ENCODE measurements at places on chromosomes 1 and 21.

DNA sequence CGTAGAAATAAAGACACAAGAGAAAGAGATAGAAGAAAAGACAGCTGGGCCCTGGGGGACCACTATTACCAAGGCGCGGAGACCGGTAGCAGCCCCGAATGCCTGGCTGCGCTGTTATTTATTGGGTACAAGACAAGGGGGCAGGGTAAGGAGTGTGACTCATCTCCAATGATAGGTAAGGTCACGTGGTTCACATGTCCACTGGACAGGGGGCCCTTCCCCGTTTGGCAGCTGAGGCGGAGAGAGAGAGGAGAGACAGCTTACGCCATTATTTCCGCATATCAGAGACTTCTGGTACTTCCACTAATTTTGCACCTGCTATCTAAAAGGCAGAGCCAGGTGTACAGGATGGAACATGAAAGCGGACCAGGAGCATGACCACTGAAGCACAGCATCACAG is 4.1 kb upstream of the TPRG1L start:
- DNase-seq = no peak

DNA sequence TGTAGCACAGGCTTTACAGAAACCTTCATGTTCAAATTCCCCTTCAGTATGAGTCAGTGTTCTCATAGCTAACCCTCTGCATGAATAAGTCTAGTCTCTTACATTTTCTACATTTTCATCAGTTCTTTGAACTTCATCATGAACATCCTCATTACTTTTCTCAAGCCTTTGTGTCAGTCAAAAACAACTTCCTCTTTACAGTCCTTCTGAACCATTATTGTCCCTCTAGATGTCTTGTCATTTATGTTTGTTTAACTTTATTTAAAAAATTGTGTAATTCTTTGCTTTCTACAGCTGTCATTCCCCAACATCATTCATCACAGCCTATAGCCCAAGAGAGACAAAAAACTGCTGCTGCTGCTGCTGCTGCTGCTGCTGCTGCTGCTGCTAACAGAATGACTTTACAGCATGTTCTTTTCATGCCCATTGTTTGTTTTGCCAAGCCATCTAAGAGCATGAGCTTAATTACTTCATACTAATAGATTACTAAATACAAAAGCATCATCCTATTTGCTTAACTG is 133.1 kb downstream of the LRRC40 start:
- no peak for DNase-seq

DNA sequence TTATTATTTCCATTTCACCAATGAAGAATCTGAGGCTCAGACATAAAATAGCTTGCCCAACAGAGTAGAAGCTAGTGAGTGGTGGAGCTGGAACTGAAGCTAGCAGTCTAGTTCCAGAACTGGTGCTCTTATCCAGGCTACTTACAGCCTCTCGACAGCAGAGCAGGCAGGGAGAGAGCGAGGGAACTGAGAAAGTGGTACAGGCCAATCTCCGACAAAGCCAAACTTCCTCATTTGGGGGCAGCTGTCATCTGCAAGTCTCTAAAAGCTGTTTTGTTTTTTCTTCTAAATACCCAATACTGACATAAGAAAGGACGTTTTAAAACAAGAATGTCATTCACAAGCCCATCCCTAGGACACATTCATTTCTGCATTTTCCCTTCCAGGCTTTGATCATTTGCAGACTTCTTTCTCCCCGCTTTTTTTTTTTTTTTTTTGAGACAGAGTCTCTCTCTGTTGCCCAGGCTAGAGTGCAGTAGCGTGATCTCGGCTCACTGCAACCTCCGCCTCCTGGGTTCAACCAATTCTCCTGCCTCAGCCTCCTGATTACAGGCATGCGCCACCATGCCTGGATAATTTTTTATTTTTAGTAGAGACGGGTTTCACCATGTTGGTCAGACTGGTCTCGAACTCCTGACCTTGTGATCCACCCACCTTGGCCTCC is 20.0 kb downstream of the YIPF1 start:
- DNase-seq = peak; percentile 67

- no peak for DNase-seq
Observed at GRCh38 chr1:107362468-107363140, 221.8 kb downstream of the NTNG1 start.

DNA sequence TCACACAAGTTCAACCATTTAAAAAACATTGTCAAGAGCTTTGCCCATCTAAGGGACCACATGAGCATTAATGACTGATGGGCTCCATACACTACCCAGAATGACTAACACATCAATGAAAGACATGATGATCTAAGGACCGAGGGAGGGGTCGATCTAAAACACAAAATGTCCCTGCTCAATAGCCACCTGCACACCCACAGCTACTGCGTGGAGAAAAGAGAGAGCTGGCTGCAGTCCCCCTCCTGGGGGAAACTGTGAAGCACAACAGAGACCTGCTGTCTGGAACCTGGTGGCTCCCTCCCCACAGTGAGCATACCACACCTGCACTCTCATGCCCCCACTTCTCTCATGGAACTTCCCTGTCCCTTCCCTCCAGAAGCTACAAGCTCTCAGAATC is 130.1 kb upstream of the ERG start:
- peak; percentile 6 for DNase-seq

- DNase-seq = no peak
Observed at GRCh38 chr1:91501523-91501851, 836 bp downstream of the CDC7 start.

GRCh38 chr1:238063454-238063853 is 172.7 kb upstream of the ZP4 start:
- no peak for DNase-seq

DNA sequence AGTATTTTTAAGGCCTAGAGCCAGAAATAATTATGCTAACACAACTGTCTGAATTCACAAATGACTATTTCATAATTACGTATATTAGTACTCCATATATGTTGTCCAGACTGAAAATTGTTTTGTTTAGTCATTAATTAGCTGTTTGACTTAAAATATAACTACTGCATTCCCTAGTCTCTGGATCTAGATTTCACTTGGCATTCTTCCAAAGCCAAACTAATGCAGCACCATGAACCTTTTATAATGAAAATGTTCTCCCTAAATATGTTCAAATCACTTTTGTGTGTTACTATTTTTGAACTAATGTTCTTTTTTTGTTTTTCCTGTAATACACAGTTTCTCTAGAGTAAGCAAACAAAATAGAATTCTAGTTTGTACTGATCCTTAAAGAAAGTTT is 46.1 kb downstream of the CAMTA1 start:
- DNase-seq = no peak

DNA sequence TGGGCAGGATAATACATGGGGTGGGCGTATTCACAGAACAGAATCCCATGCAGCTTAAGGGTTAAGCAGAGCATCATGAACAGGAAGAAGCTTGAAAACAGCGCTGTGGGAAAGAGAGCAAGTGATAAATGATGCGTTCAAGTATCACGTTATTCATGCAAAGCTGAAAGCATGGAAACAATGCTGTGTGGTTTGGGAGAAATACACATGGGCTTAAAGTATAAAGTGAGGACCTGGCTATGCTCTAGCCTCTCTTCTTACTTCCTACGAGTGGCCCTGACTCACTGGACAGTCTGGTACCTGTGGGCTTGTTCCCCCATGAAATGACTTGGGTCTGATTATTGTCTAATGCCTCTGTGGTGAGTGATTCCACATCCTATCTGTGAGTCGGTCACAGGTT is 25.7 kb downstream of the TMPRSS2 start:
- DNase-seq = no peak

DNA sequence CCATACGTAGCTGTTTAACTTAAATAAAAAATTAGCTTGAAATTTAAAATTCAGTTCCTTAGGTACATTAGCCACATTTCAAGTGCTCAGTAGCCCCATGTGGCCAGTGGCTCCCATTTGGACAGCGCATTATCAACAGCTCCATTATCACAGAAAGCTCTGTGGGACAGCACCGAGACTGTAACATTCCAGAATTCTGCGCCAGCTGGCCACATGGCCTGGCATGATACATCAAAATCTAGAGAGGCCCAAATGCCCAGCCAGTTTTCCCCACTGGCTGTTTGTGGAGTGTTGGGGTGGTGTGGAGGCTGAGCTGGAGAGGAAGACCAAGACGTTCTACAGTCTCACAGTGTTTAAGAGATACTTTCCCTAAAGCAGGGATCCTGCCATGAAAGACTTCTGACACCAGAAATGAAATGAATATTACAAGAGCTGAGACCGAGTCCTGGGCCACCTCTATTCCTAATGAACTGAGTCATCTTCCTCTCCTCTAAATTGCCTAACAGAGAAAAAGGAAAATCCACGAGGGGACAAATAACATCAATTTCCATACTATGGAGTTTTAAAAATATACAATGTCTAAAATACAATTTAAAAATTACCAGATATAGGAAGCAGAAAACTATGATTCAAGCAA is 27.3 kb upstream of the ACTA1 start:
- DNase-seq = no peak

- no peak for DNase-seq
Observed at GRCh38 chr1:107076841-107077240, 20.4 kb downstream of the PRMT6 start.

DNA sequence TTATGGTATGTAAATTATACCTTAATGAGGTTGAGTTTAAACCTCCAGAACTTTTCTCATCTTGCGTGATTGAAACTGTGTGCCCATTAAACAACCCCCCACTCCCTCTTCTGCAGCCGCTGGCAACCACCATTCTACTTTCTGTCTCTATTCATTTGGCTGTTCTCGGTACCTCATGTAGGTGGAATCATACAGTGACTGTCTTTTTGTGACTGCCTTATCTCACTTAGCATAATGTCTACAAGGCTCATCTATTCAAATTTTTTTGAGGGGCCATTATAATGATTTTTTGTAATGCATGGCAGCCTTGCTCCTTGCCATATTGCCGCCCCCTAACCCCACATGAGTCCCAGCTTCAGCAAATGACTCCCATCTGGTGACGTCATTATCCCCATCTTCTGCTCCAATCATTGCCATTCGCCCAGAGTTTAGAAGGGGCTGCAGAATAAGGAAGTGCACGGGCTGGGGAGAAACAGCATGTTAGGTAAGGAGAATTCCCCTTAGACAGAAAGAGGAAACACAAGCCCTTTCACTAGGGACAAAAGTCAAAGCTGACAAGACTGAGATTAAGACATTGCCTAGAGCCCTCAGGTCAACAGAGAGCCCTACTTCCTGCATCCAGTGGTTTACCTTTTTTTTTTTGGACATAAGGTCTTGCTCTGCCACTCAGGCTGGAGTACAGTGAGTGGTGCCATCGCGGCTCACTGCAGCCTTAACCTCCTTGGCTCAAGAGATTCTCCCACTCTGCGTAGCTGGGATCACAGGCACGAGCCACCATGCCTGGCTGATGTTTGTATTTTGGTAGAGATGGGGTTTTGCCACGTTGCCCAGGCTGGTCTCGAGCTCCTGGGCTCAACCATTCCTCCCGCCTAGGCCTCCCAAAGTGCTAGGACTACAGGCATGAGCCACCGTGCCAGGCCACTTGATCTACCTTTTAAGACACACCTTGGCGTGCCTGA is 78.4 kb upstream of the ERRFI1 start:
- no peak for DNase-seq

- DNase-seq = peak; percentile 20
Observed at GRCh38 chr1:225881081-225881958, 860 bp downstream of the TMEM63A start.

DNA sequence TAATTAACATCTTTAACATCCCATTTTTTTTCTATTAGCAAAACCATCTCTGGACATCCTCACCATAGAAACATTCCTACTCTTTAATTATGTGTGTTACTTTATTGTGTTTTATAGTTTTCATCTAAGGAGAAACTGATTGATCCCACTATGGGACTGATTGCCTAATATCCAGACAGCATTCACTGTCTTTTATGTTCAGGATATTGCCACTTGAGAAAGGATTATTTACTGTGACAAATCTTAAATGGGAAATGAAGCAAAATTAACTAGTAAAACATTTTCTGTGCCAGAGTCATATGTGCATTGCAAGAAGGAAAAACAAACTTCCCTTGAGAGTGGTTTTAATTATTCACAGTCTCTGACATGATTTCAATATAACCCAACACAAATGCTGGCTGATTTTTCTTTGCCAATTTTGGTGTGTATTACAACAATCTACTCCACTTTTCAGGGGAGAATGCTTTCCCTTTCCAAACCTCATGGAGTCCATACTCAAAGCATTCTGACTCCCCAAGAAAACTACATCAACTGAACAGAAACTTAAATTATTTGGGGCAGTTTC is 15.8 kb upstream of the RGS13 start:
- no peak for DNase-seq

GRCh38 chr1:206693029-206693428 is 8.3 kb downstream of the MAPKAPK2 start:
- DNase-seq = no peak

GRCh38 chr1:196897158-196897828 is 9.4 kb downstream of the CFHR4 start:
- DNase-seq = no peak

GRCh38 chr1:184426278-184426674 is 39.4 kb downstream of the C1orf21 start:
- DNase-seq = no peak

- no peak for DNase-seq
Observed at GRCh38 chr21:33101300-33101911, 31.5 kb downstream of the OLIG1 start.

DNA sequence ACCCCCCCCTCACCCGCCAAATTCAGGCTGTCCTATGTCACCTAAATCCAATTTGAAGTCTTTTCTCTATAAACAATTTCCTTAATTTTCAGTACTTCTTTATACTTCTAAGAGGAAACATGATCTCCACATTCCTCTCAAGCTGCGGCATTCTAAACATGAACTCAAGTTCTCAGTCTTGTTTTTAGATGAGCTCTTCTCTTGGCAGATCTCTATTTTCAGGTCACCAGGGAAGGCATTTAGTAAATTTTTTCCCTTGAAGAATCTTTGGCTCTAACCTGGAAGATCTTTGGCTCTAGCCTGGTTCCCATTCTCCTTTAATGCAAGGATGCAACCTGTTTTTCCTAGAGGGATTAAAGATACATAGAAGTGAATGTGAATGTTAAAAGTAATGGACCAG is 193.4 kb downstream of the ATG4C start:
- DNase-seq = no peak

GRCh38 chr1:186073697-186074096 is 301.4 kb downstream of the TPR start:
- DNase-seq = no peak

DNA sequence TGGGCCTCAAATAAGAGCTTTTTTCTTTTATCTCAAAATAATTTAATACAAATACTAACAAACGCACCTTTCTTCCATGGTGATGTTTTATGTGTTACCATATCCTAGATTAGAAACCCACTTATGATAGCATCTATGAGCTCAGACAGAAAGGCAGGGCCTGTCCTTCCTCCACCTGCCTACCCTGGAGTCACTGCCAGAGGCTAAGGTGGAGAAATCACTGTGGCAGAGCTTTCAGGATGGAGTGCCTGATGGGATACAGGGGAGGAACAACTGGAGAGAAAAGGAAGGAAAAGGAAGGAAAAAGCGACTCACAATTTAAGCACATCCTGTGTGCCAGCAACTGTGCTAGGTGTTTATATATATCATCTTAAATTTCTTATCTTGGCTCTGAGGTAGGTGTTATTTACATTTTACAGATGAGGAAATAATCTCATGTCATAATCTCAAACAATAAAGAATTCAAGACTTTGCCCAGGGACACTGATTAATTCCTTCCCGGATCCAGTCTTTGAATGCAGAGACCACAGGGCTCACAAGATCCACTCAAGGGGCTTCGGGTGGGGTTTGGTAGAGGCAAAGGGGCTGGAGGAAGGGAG is 45.4 kb downstream of the RCAN1 start:
- DNase-seq = no peak

Measured in NAMALWA (cell line).